Colonic mucosa (tissue), 4 donors: ENCODE measurements at places on chromosomes 2 and 18. TPM values are rescaled to one million over a fixed set of nuclear protein-coding genes. Genes with fewer than 3 reads are reported as not detected.

DNA sequence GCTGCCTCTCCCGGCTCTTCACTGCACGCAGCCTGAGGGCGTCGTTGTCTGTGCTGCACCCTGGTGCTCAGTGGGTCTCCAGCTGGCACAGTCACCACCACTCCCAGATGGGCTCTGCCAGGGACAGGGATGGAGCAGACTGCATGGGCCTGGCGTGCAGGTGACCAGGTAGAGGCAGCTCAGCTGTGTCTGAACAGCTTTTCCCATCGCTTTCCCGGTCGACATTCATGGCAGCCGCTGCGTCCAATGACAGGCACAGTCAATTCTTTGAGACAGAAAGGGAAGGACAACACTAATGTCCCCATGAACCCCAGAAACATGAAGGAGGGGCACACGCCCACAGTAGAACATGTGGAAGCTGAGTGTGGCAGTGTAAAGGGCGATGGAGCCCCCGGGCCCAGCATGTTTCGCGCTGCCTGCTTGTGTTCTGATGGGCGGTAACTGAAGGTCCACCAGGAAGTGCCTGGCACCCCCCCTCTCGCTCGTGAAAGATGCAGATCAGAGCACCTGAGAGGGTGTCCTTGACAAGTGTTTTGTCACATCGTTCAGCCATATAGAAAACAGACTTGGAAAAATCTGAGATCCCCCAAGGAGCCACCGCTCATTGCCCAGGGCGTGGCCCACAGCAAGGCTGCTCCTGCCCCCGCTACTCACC, 122.4 kb downstream of the NFATC1 start:
- DNase-seq = peak; percentile 13

- DNase-seq = no peak
Measured at GRCh38 chr2:219469186-219469724, 29.4 kb upstream of the GMPPA start.

GRCh38 chr18:36296650-36297416, 680 bp upstream of the FHOD3 start:
- peak; percentile 67 for DNase-seq

GRCh38 chr2:73859721-73860586, 31.2 kb downstream of the STAMBP start:
- no peak for DNase-seq

GRCh38 chr2:3186766-3187165, 190.9 kb downstream of the EIPR1 start:
- DNase-seq = no peak

DNA sequence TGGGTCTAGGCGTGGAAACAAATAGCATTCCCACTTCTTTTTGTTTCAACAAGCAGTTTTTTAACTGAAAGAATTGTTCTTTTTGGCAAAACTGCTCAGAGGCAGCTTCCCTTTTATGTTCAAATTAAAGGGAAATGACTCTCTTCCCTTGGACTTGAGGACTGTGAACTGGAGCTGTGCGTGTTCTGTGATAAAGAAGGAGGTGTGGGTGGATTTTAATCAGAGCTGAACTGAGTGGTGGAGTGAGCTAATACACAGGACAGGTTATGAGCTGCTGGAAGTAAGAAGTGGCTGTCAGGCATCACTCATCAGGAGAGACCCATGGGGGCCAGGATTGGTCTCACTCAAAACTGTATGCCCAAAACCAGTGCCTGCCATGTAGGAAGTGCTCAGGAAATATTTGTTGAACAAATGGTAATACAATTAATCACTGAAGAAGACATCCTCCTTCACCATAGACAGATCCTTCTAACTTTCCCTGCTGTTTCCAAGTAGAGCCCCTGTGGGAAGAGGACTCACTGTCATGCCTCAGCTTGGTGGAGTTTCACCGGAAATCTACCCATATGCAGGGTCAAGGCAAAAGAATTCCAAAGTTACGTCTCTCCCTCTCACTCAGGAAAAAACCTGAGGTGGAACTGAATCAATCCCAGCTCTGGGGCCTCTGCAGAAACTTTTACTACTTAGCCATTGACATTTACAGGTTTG, 55.9 kb downstream of the FEZ2 start:
- DNase-seq = no peak

DNA sequence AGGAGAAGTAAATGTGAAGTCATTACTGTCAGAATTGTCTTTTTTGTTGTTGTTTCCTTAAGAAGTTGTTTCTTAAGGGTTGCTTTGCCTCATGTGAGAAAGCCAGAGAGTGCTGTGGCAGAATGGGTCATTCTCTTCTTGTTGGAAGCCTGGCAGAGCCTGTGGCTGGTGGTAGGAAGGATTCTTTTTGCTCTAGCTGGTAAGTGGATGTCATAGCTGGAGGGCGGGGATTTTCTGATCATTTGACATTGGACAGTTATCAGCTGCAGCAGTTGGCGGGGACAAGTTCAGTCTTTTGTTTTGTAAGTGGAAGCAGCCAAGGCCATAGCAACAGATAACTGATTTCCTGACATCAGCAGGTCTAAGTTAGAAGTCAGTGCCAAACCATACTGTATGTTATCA, 5.5 kb upstream of the RMDN2 start:
- DNase-seq = peak; percentile 54

DNA sequence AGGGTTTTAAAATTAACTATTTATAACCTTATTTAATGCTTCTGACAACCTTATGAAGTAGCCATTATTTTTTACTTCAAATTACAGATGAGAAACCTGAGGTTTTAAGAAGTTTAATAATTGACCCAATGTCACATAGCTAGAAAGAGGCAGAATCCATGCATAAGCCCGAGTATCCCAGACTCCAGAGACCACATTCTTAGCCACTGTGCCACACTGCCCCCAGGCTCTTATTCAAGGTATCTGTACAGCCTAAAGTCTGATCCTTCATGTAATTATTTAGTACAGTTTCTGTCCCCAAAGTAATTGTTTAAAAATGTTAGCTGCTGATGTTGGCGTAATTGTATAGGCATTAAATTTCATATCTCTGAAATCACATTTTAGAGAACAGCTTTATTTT, 124.7 kb upstream of the LRRTM1 start:
- no peak for DNase-seq

The POTEC gene
- not detected for total RNA-seq

GRCh38 chr2:158671360-158672245, 123.5 kb upstream of the DAPL1 start:
- no peak for DNase-seq

The COLEC12 gene
- total RNA-seq = 4.7 TPM

DNA sequence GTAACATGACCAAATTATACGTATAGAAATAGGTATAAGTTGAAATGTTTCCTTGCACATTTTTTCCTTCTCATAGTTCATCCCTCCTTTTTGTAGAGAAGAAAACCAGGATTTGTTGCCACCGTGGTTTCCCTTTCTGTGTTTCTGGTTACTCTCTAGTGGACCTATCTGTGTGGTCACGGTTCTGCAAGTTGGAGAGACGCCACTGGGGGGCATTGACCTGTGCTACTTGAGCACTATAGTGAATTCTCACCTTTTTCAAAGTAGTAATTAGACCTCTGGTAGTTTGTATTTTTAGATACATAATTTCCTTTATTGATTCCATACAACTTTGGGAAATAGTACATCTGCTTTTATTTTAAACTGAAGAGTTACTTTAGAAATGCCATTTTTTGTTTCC, 444.8 kb downstream of the PTPRM start:
- DNase-seq = no peak

GRCh38 chr2:123468071-123468470, 557.0 kb upstream of the CNTNAP5 start:
- no peak for DNase-seq
